ENCODE measurements at places on chromosomes 13 and 19.

DNA sequence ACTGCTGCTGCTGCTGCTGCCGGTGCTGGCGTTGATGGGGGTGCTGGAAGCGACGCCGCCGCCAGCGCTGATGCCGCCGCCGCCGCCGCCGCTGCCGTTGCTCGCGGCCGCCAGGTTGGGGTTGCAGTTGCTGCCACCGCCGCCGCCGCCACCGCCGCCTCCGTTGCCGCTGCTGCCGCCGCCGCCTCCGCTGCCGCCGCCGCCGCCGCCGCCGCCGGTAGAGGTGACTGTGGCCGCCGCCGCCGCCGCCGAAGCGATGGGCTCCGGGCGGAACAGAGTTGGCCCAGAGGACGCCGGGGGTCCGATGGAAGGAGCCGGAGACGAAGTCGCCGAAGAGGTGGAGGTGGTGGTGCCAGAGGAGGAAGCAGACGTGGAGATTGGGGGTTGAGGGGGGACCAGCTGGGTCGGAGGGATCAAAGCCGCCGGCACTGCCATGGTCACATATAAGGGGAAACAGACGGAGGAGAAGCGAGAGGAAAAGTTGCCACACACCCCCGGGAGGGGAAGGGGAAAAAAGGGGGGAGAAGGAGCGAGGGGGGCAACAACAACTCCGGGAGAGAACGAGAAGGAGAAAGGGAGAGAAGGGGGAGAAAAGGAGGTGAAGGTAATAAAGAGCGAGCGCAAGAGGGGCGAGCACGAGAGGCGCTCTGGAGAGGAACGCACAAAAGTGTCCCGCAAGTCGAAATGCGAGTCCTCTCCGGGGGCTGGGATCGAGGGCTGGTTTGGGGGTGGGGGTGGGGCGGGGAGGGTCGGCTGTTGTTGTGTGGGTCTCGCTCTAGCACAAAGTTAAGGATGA, 471 bp downstream of the DACH1 start:
- no peak for DNase-seq

DNA sequence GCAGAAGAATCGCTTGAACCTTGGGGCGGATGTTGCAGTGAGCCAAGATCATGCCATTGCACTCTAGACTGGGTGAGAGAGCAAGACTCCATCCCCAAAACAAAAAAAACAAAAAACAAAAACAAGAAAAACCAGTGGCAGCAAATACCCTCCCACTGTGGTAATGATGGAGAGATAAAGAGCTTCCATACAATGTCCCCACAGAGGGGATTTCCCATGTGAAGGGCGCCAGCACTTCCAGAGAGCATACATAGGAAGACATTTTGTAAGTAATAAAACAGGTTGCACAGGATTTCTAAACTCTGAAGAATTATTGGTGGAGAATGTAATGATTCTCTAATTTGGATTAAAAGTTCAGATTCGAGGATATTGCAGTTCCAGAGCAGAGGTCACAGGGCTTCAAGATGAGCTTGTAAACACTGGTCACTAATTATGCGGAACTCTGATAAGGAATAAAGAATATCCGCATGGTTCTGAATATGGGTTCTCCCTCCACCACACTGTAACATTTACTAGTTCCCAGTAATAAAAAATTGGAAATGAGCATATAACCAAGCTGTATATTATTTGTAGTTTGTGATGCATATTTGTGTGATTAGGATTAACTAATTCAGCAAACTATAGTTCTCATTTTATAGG, 290.1 kb upstream of the SLC10A2 start:
- DNase-seq, result no peak

DNA sequence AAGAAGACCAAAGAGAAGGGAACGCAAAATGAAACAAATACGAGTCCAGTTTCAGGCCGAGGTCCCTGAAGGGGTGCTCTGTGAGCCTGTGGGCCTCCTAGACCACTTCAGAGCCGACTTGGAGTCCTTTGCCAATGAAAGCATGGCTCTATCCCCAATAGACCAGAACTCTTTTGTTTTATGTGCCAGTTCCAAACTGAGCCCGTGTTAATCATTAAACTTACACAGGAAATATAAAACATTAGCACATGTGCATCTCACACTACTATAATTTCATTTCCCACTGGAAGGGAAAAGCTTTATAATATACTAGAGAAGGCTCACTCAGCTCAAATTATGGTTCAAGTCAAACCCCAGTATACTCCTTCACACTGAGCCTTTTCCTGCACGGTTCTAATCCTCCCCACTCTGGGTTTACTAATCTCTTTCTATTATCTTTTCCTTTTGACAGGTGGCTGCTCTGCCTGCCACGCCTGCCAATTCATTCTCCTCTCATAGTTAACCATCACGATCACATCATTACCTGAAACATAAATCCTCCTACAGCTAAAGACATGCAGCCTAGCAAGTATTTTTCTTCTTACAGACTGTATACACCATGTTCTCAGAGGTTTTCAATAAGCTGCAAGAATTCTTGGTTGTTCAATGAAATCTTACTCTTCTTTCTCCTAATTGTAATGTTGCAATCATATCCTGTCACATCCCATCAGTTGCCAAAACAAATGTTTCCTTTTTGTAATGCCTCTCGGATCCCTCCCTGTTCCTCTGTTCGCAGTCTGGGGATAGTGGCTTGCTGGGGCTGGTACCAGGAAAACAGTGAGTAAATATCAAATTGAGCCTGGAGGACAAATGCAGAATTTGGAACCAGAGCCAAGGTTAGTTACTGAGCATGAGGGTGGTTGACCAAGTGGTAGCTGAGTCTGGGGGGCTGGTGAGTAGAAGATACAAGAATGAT, 18.8 kb upstream of the WASF3 start:
- no peak for DNase-seq

DNA sequence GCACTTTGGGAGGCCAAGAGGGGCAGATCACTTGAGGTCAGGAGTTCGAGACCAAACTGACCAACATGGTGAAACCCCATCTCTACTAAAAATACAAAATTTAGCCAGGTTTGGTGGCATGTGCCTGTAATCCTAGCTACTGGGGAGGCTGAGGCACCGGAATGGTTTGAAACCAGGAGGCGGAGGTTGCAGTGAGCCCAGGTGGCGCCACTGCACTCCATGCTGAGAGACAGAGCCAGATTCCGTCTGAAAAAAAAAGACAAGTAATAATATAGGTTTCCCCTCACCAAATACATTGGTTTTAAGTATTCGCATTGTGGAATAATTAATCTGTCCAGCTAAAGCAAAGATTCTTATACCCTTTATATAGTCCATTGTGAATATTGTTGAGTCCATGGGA, 1544.6 kb downstream of the OLFM4 start:
- no peak for DNase-seq

GRCh38 chr19:41588497-41589209, 12.7 kb downstream of the CEACAM21 start:
- no peak for DNase-seq

- DNase-seq, result no peak
Observed at GRCh38 chr13:33494596-33495204, 209.1 kb upstream of the STARD13 start.

DNA sequence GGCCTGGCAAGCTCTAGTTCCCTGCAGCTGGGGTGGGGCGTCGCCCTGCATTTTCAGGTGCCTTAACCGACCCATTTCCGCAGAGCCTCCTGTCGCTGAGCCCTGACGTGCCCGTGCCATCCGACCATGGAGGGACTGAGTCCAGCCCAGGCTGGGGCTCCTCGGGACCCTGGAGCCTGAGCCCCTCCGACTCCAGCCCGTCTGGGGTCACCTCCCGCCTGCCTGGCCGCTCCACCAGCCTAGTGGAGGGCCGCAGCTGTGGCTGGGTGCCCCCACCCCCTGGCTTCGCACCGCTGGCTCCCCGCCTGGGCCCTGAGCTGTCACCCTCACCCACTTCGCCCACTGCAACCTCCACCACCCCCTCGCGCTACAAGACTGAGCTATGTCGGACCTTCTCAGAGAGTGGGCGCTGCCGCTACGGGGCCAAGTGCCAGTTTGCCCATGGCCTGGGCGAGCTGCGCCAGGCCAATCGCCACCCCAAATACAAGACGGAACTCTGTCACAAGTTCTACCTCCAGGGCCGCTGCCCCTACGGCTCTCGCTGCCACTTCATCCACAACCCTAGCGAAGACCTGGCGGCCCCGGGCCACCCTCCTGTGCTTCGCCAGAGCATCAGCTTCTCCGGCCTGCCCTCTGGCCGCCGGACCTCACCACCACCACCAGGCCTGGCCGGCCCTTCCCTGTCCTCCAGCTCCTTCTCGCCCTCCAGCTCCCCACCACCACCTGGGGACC, 1.2 kb downstream of the ZFP36 start:
- DNase-seq, result peak; percentile 73

DNA sequence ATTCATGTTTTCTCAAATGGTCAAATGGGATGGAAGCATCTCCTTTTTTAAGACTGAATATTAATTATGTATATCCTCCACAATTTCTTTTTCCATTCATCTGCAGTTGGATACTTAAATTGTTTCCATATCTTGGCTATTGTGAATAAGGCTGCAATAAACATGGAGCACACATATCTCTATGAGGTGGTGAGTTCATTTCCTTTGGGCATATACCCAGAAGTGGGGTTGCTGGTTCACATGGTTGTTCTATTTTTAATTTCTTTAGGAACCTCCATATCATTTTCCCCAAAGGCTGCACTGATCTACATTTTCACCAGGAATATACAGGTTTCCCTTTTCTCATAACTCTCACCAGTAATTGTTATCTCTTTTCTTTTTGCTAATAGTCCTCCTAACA, 566.3 kb downstream of the KCTD12 start:
- no peak for DNase-seq

- DNase-seq, result peak; percentile 77
Observed at GRCh38 chr19:15449620-15450527, at the start of gene WIZ. TSS of gene WIZ (minus strand) at chr19:15449956. CDS start at chr19:15448307, 1,649 bp downstream.

GRCh38 chr13:29957320-29957719, 106.9 kb upstream of the UBL3 start:
- no peak for DNase-seq

GRCh38 chr13:80362481-80362880, 21.6 kb upstream of the SPRY2 start:
- no peak for DNase-seq

GRCh38 chr19:50556282-50557008, 11.8 kb downstream of the LRRC4B start:
- DNase-seq, result peak; percentile 39

- DNase-seq, result no peak
Observed at GRCh38 chr19:10168386-10168948, 26.3 kb downstream of the DNMT1 start.

GRCh38 chr13:32824675-32825074, 191.5 kb upstream of the KL start:
- no peak for DNase-seq

- DNase-seq, result no peak
Observed at GRCh38 chr19:16061943-16062342, 14.4 kb upstream of the TPM4 start.

- DNase-seq, result no peak
Observed at GRCh38 chr13:107716241-107716640, 499.1 kb downstream of the LIG4 start.

- no peak for DNase-seq
Observed at GRCh38 chr19:53012006-53012405, 1.7 kb upstream of the ERVV-1 start.

DNA sequence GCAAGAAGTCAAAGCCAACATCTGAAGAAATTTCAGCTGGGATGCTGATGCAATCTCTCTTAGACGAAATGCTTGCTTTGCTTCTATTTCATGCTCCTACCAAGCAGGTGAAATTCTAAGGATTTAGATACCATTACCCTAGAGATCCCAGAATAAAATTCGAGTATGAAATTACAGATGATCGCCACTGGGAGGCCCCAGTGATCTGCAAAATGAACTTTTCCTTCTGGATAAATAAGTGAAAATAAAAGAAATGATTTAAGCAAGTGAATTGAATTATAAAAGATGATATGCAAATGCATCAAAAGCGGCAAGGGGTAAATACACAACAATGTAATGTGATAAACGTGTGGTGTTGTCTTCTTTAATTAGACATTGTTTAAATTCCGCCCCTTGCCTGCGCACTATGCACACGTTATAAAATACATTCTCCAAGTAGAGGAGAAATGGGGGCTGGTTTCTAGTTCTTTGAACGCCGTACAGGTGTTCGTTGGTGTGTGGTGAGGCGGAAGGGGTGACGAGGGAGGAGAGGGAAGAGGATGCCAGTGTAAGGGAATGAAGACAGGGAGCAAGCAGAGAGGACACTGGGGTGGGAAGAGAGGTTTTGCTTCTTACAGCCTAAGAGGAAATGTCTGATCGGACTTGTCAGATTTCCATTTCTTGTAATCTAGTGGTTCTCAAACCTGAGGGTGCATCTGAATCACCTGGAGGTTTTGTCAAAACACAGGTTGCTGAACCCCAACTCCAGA, 58.0 kb downstream of the ERCC5 start:
- DNase-seq, result no peak

- DNase-seq, result no peak
Observed at GRCh38 chr19:2627855-2628254, 74.6 kb downstream of the GNG7 start.

- DNase-seq, result no peak
Observed at GRCh38 chr19:15129856-15130585, 22.8 kb downstream of the SYDE1 start.

DNA sequence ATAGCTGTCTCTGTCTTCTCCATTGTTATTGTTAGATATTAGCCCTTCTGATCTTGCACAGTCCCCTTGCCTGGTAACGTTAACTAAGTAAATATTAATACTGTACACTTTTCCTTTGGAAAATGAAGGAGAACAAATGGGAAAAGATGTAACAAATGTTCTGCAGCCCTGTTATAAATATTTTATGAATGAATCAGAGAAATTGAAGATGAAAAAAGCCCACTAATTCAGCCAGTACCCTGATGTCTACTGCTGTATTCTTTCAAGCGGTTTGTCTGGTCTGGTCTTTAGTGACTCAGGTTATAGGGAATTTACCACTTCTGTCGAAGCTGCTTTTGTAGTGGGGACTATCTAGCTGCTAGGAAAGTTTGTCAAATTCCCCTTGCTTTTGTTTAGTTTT, 121.0 kb downstream of the COG6 start:
- no peak for DNase-seq

- no peak for DNase-seq
Observed at GRCh38 chr13:91101381-91101780, 246.1 kb upstream of the MIR17HG start.

DNA sequence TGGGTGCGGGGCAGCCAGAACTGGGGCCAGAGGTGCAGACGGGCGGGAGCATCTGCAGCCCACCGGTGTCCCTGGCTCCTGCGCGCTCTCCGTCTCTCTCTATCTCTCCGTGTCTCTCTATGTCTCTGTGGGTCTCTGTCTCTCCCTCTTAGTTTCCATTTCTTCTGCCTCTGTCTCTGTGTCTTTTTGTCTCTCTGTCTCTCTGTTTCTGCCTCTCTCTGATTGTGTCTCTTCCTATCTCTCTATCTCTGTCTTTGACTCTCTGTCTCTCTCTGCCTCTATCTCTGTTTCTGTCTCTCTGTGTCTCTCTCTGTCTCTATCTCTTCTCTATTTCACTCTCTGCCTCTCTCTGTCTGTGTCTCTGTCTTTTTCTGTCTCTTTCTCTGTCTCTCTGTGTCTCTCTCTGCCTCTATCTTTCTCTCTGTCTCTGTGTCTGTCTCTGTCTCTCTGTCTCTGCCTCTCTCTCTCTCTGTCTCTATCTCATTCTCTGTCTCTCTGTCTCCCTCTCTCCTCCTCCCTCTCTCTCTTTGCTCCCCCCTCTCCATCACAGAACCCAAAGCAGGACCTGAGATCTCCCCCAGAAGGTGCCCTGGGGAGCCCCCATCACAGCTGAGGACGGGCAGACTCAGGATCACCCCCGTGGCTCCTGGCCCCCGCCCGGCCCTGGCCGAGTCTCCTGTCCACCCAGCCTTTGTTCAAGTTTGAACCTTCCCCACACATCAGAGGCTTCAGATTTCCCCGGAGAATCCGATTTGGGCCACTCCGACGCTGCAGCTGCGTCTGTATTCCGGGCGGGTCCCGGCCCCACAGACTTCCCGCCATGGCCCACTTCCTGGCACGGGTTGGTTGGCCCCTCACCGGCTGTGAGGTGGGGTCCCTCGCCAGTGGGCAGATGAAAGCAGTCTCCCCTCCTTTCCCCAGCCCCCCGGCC, 48.6 kb upstream of the TCF3 start:
- DNase-seq, result no peak
